ENCODE measurements at places on chromosomes 12 and 14.

- DNase-seq, result no peak
Measured at GRCh38 chr12:70774055-70774454, 136.8 kb upstream of the PTPRB start.

DNA sequence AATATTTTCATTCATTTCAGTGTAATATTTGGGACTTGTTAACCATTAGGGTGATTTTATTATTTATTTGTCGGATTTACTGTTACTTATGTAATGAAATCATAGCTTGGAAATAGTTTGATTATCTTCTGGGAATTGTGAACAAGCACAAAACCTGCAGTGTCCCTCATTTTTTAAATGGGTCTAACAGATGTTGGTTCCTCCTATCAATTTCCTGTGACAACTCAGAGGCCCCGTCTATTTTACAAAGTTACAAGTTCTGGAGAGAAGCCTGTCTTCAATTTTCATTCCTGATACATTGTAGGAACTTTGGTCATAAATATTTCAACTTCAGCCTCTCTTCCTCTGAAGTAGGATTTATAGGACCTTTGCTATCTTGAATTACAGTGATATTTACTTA lies 101.8 kb upstream of the DNM1L start:
- DNase-seq, result no peak

DNA sequence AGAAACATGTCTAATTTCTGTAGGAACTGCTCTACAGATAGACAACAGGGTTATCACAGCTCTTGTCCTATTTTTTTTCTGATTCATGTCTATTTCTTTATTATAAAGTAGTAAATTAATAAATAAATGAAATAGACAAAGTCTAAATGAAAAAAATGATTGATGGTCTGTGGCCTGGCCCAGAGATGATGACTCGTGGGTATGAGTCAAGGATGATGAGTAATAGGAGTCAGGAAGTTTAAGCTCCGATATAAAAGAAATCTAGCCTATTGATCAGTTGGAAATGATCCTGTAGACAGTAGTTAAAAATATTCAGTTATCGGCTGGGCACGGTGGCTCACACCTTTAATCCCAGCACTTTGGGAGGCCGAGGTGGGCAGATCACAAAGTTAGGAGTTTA lies 90.6 kb upstream of the RTL1 start:
- DNase-seq, result no peak

DNA sequence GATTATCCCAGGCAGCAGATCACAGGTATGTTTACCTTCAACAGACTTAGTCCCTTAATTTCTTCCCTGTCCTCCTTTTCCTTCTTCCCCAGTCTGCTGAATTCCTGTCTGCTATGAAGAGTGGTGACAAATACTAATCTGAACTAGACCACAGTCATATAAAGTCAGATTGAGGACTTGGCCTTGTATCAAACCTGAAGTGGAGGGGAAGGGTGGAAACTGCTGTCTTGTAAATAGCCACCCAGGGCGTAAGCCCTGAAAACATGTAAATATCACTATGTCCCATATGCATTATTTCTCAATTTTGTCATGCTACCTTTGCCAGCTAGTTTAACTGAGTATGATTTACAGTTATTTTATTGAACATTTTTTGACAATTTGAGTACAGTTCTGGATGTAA lies 368.0 kb downstream of the CCDC91 start:
- DNase-seq, result no peak

GRCh38 chr12:71948390-71948789 lies 9.7 kb downstream of the TPH2 start:
- no peak for DNase-seq

DNA sequence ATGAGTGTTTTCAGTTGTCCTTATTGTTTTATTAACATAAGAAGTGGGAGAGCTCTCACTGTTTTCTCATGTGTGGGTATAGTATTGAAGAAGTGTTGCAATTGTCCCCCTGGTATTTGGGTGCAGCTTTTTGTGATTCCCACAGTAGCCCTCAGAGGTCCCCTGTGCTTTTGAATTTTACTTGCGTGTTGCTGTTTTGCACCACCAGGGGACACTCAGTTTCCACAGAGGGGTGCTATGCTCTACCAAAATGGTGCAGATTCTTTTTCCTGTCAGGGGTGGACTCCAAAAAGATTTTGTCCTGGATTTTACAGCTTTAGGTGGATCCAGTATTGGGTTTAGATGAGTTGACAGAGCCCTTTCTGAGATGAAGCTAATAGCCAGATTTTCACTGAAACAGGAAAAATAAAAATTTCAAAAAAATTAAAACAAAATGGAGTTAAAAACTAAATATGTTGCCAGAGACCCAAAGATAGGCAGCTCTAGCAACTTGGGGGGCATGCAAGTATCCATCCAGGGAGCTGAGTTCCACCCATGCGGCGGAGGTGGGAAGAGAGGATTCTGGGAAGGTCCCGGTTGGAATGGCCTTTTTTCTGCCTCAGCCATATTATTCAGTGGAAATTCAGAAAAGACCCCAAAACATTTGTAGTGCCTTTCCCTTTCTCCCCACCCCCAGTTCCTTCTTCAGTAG lies 50.2 kb downstream of the TTLL5 start:
- DNase-seq, result no peak

GRCh38 chr12:53052419-53053217 lies 2.8 kb downstream of the TNS2 start:
- no peak for DNase-seq

- no peak for DNase-seq
Measured at GRCh38 chr12:106074706-106075392, 63.9 kb downstream of the NUAK1 start.

- no peak for DNase-seq
Measured at GRCh38 chr14:70292716-70293115, 66.8 kb downstream of the COX16 start.

DNA sequence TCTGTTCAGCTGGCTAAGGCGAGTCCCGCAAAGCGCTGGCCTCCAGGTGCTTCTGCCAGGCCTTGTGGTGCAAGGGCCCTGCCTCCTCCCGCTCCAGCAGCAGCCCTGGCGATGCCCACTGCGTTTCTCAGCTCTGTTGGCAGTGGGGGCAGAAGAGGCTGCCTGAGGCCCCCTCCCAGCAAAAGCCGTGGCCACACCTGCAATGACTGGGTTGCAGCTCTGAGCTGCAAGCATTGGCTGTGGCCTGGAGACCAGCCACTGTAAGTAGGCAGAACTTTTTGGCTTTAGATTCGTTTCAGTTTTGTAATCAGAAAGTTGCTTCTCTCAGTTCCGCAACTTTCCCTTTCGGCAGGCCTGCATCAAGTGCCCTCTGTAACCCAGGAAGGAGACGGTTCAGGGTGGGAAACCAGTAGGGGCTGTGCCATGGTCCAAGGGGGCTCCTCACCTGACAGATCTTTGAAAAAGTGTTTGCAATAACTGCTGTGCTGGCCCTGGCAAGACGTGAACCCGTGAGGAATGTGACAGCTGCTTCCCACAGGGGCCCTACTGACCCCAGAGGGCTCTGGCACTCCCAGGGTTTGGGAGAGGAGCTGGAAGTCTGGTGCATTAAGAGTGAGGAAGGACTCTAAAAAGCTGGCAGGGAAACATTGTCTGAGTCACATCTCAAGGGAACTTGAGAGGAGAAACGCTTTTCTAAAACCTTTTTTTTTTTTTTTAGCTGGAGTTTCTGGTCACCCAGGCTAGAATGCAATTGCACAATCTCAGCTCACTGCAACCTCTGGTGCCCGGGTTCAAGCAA lies 54.5 kb upstream of the MAX start:
- no peak for DNase-seq

GRCh38 chr12:11228296-11228879 lies 41.1 kb downstream of the PRB3 start:
- DNase-seq, result peak; percentile 19

DNA sequence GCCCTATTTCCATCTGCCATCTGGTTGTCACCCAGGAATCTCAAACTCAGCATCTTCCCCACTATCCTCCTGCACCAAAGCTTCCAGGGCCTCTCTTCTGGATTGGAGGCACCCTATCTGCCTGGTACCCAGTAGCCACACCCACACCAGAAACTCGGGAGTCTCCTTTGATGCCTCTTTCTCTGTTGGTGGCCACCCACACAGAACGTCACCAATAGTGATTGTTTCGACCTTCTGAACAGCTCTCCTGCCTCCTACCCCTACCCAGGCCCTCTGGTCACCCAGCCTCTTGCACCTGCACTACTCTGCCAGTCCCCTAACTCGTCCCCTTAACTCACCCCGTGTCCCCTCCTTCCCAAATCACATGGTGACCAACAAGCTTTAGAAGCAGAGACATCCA lies 95.0 kb downstream of the IRF2BPL start:
- DNase-seq, result no peak

- DNase-seq, result no peak
Measured at GRCh38 chr12:54285150-54286041, 4.9 kb downstream of the HNRNPA1 start.

- DNase-seq, result no peak
Measured at GRCh38 chr12:76890151-76891143, 11.6 kb upstream of the CSRP2 start.

DNA sequence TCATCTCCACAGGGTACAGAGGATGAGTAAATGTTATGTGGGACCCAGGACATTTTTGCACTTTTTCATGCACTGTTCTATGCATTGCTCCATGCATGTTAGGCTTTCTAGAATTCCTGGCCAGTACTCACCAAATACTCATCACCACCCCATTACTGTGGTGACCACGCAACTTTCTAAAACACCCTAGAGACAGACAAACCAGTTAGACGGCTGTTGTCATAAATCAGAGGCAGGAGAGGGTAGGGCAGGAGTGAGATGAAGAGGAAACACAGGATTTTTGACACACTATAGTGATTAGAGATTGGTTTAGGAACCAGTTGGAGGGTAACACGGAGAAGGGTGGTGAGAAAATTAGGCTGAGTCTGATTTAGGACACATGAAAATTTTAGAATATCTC lies 59.3 kb downstream of the IFNG start:
- no peak for DNase-seq

- DNase-seq, result no peak
Measured at GRCh38 chr12:18747895-18748294, 10.0 kb downstream of the CAPZA3 start.

DNA sequence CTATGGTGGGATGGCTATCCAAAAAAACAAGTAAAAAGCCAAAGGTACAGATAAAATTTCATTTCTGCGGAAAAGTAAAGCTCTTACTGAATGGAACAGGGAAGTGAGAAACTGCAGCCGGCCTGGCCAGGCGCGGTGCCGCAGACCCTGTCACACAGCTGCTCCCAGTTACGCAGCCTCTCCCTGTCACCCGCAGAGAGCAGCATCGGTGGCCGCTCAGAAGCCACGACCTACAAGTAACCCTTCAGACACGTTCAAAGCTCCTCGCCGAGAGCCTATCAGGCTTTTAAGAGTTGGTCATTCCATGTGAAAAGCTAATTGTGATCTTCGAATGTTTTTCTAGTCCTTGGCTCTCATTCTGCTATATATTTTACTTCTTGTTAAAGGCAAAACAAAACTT lies 11.0 kb upstream of the ANKLE2 start:
- DNase-seq, result no peak

- no peak for DNase-seq
Measured at GRCh38 chr12:70240673-70241072, 2.6 kb upstream of the CNOT2 start.

DNA sequence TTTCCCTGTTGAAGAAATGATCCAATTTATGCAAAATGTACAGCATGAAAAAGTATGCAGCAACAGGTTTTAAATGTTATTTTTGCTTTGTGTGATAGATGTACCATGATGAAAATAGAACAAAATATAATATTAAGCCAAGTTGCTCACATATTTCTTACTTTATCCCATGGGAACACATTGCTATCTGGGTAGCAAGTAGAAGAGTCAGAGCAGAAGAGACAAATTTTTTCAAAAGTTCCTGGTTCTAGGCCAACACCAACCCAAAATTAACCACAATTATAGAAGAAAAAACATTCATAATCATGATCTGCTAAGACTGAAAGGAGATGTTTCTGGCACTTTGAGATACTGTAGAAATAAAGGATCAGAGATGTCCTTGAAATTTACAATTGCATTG lies 79.9 kb upstream of the SYT10 start:
- no peak for DNase-seq

DNA sequence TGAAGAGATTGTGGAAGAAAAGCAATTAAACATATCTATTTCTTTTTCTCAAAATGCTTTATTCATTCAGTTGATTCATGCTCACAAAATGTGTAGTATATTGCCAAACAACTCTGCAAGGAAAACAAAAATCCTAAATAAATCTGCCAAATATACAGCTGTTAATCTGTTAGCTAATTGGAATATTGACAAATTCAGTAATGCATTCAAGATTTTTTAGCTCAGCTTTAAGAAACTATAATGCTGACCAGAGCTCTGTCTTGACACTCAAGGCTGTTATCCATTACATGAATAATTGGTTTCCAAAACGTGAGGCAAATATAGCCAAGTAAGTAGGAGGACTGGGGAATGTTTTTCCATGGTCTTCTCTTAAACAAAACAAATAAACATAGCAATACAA lies 146.8 kb downstream of the TMTC2 start:
- no peak for DNase-seq

DNA sequence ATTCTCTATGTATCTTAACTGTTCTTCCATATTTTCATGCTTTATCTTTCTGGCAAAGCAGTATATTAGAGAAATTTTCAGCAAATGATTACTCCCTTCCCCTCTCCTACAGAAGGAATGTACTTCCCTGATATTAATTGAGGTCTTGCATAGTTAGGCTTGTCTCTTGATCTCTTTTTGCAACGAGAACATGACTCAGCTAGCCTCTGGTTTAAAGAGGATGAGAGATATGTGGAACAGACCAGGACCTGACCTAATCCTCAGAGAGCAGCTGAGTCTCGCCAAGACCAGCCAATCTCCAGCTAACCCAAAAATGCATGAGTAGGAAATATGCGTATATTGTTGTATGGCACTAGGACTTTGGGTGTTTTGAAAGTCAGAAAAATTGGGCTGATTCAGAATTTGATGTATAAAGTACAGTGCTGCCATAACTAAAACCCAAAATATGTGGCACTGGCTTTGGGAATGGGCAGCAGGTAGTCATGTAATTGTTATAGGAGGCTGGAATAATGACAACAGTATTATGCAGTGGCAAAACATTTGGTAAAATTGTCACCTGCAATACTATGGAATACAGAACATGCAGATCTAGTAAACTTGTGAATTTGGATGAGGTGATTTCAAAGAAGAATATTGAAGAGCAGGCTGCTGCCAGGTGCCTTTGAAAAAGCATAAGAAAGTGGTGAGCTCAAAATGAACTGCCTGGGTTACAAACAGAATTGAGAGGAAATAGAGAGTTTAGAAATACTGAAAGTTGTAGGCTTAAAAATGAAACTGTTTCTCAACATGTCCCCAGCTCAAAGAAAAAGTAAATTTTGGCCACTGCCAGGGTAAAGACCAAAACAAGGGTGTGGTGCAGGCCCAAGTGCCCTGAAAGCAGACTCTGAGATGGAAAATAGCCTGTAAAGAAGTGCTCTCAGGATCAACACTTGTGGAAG lies 9.3 kb upstream of the USP15 start:
- no peak for DNase-seq
